Dermis lymphatic vessel endothelial cell (primary cell): ENCODE measurements at places on chromosomes 2 and 18. TPM values are rescaled to one million over a fixed set of nuclear protein-coding genes. Genes with fewer than 3 reads are reported as not detected.

KCNF1 gene
- total RNA-seq: 3.4 and 7.3 TPM in 2 replicates

RGPD3 gene
- 0.11 and 0.17 TPM in 2 replicates for total RNA-seq

SIX3 gene
- total RNA-seq: not detected in 2 replicates

TLX2 gene
- not detected in 2 replicates for total RNA-seq

SERPINB13 gene
- not detected in 2 replicates for total RNA-seq

HOXD11 gene
- total RNA-seq: 0.11 TPM in 1 of 2 replicates, not detected in the other

MERTK gene
- total RNA-seq: 13.4 and 20.5 TPM in 2 replicates

SERPINB12 gene
- total RNA-seq: not detected in 2 replicates
